CMK (cell line): ENCODE measurements at places on chromosomes 6 and 20.

DNA sequence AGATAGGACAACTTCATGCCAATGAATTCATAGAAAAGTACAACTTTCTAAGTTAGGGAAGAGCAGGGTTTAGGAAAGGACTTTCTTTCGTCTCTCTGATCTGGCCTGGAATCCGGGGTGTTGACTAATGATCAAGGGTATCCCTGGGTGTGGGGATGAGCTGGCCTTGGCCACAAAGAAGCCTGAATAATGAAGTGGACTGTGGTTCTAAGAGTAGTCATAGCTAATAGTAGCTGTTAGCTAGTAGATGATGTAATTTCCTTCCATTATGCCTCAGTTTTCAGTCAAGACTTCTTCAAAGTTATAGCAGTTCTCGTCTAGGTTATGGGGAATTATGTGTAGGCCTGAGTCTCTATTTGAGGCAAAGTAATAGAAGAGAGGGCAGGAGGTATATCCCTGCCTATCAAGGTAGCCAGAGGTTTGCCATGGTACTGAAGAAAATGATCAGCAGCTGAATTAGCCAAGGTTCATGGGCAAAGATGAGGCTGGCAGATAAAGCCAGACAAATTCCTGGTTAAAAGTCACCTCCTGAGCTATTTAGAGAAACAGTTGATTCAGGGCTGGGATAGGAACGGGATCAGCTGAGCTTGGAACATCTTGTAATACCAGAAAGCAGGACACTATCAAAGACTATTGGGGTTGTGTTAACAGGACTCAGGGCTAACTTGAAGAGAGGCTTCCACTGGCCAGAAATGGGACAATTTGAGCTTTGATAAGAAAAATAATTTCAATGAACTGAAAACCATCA is 18.7 kb upstream of the TRPC4AP start:
- no peak for DNase-seq

DNA sequence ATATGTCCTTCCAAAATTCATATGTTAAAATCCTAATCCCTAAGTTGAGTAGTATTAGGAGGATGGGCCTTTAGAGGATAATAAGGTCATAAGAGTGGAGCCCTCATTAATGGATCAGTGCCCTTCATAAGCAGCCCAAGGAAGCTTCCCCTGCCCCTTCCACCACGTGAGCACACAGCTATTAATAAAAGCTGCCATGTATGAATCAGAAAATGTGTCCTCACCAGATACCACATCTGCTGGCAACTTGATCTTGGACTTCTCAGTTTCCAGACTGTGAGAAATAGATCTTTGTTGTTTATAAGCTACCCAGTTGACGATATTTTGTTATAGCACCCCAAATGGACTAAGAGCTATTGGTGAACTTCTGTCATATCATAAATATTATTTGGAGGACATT is 207.7 kb upstream of the HDDC2 start:
- no peak for DNase-seq

GRCh38 chr6:51292659-51293058 is 474.0 kb downstream of the TFAP2B start:
- no peak for DNase-seq

DNA sequence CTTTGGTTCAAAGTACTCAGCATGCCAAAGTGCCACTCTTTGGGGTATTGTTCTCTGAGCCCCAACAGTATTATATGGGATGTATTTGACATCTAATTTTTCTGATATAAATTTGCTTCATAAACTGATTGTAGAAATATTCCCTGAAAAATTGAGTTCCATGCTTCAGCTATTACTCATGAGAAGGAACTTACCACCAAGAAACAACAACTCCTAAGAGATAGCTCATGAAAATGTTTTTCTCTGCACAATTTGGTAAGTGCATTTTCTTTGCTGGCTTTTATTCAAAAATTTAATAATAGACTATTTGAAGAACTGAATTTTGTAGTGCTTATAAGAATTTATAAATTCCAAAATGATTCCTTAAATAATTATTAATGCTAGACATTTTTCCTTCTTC is 12.8 kb upstream of the TPD52L1 start:
- no peak for DNase-seq

- DNase-seq: no peak
These were observed 33.3 kb downstream of the PTPRK start for GRCh38 chr6:128487055-128487454.

GRCh38 chr6:88804701-88805100 is 158.7 kb downstream of the RNGTT start:
- no peak for DNase-seq

DNA sequence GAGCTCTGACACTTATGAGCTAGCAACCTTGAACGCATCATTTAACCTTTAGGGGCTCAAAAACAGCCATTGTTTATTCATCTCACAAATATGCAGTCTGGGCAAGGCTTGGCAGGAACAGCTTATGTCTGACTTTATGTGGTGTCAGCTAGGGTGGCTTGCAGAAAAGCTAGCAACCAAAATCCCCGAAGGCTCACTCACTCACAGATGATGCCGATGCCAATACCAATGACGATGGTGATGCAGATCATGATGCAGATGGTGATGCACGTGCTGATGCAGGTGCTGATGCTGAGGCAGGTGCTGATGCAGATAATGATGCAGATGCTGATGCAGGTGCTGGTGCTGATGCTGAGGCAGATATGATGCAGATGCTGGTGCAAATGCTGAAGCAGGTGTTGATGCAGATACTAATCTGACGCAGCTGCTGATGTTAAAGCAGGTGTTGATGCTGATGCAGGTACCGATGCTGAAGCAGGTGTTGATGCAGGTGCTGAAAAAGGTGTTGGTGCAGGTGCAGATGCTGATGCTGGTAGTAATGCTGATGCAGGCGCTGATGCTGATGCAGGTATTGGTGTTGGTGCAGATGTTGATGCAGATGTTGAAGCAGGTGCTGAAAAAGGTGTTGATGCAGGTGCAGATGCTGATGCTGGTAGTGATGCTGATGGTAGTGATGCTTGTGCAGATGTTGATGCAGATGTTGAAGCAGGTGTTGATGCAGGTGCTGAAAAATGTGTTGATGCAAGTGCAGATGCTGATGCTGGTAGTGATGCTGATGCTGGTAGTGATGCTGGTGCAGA is 195.6 kb downstream of the NFATC2 start:
- no peak for DNase-seq

DNA sequence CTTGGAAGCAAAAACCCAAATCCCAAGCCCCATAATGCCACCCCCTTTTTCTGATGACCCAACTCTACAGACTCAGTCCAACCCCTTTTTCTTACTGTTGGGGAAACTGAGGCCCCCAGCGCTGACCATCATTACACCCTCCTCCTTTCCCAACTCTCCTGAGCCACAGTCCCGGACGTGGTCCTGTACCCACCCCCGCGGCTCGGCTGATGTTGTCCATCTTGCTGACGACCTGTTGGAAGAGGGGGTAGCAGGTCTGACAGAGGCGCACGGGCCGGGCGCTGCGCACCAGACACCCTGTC is 533 bp downstream of the OSTM1 start:
- DNase-seq: no peak

GRCh38 chr6:15400572-15401004 is 154.7 kb downstream of the JARID2 start:
- peak; percentile 64 for DNase-seq

- no peak for DNase-seq
These were observed 643.2 kb upstream of the NOX3 start for GRCh38 chr6:156098839-156099238.

GRCh38 chr6:64084185-64084663 is 448.6 kb downstream of the PHF3 start:
- no peak for DNase-seq

DNA sequence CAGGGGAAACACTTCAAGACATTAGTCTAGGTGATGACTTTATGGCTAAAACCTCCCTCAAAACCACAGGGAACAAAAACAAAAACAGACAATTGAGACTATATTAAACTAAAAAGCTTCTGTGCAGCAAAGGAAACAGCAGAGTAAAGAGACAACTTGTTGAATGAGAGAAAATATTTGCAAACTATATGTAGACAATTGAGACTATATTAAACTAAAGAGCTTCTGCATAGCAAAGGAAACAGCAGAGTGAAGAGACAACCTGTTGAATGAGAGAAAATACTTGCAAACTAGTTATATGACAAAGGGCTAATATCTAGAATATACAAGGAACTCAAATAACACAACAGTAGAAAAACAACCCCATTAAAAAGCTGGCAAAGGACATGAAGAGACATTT is 136.4 kb downstream of the IBTK start:
- DNase-seq: no peak

GRCh38 chr20:38228436-38228835 is 32.1 kb downstream of the KIAA1755 start:
- DNase-seq: peak; percentile 1

- DNase-seq: no peak
These were observed 17.9 kb downstream of the CARMIL1 start for GRCh38 chr6:25297039-25297441.

GRCh38 chr20:64038224-64038564 is 2.2 kb downstream of the C20orf204 start:
- no peak for DNase-seq

DNA sequence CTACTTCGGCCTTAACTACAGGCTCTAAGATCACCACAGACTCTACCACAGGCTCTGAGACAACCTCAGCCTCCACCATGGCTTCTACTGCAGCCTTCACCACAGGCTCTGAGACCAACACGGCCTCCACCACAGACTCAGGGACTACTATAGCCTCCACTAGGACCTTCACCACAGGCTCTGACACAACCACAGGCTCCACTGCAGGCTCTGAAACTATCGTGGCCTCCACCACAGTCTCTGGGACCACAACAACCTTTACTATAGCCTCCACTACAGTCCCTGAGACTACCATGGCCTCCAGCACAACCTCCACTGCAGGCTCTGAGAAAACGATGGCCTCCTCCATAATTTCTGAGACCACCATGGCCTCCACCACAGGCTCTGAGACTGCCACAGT is 15.3 kb downstream of the MUC22 start:
- DNase-seq: no peak
